ENCODE measurements at places on chromosomes 5 and 9. TPM values are rescaled to one million over a fixed set of nuclear protein-coding genes. Genes with fewer than 3 reads are reported as not detected.

- peak; percentile 56 for DNase-seq
Measured at GRCh38 chr9:127805620-127806019, 2.9 kb downstream of the FPGS start.

- DNase-seq, result no peak
Measured at GRCh38 chr9:804026-804425, 37.5 kb upstream of the DMRT1 start.

GRCh38 chr9:73152543-73152844 is 829 bp downstream of the ANXA1 start:
- DNase-seq, result no peak

The IL9 gene
- polyA plus RNA-seq, result not detected

The SOHLH1 gene
- polyA plus RNA-seq, result not detected

All from right cardiac atrium (tissue), 5 donors.